ENCODE measurements at places on chromosomes 16 and 17. TPM values are rescaled to one million over a fixed set of nuclear protein-coding genes. Genes with fewer than 3 reads are reported as not detected.

CHST6 gene
- total RNA-seq: not detected

TEX19 gene
- not detected for total RNA-seq

CCR7 gene
- total RNA-seq: 44.6 TPM

TEKT5 gene
- total RNA-seq: not detected

ARL17A gene
- total RNA-seq: 20.5 TPM

TSEN54 gene
- total RNA-seq: 60.5 TPM

PSMD12 gene
- total RNA-seq: 50.0 TPM

ACE gene
- 12.2 TPM for total RNA-seq

GDPD3 gene
- total RNA-seq: 11.5 TPM

CCT6B gene
- 1.5 TPM for total RNA-seq

IGFALS gene
- not detected for total RNA-seq

CEMP1 gene
- total RNA-seq: not detected

NTN3 gene
- total RNA-seq: not detected

MYH10 gene
- total RNA-seq: 11.2 TPM

ADAD2 gene
- total RNA-seq: not detected

GAS7 gene
- 0.23 TPM for total RNA-seq

GRAP gene
- 15.4 TPM for total RNA-seq

TMEM114 gene
- not detected for total RNA-seq

LHX1 gene
- total RNA-seq: 0.18 TPM

ABCC11 gene
- total RNA-seq: 0.23 TPM

CCDC154 gene
- 2.2 TPM for total RNA-seq

GIT1 gene
- 80.4 TPM for total RNA-seq

CHD3 gene
- total RNA-seq: 127 TPM

Measured in activated CD4-positive, alpha-beta memory T cell treated with anti-CD3 and anti-CD28 coated beads, Interleukin-2, amount 10 ng/mL, durations not matched to agents 7 days and 5 days (primary cell).